ENCODE measurements at places on chromosomes 5 and 9.

DNA sequence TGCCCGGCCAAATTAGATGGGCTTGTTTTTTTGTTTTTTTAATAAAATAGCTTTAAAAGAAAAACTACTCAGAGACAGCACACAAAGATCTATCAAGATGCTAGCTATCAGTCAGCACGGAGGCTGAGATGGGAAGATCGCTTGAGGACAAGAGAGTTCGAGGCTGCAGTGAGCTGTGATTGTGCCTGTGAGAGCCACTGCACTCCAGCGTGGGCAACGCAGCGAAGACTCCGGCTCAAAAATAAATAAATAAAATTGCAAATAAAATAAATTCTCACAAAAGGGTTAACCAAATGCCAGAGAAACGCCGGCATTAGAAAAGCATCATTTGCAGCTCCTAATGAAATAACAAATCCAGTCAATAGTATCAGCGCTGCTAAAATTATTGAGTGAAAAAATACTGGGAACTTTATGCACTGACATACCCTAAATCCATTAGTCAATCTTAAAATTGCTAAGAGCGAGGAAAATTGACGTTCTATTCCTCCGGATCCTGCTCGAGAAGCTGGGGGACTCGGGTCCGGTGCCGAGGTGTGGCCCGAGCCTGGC lies 681 bp downstream of the CPLANE1 start:
- no peak for ATAC-seq

DNA sequence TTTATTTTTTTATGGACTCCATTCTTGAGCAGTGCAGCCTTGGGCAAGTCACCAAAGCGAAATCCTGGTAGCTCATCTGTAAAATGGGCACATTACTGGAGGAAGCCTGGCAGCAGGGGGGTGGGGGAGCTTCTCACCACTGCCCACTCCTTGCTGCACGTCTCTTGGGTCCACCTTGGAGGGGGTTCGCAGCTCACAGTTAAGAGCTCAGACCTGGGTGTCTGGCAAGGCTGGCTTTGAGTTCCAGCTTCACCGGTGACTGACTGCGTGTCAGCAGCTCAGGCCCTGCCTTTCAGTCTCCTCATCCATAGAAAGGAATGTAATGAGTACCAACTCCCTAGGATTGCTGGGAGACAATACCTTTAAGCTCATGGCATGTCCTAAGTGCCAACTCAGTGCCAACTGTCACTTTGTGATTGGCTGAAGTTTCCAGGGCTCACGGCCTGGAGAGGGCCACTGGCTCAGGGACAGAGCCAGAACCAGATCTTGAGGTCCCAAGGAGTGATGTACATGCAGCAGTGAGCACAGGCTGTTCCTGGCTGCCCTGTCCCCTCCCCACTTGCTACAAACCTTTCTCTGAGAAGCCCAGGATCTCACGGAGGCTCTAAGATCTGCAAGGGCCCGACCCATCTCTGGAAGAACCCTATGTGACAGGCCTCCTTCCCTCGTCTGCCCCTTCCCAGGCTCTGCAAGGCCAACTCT lies 72.9 kb downstream of the C9orf50 start:
- peak; percentile 5 for ATAC-seq

DNA sequence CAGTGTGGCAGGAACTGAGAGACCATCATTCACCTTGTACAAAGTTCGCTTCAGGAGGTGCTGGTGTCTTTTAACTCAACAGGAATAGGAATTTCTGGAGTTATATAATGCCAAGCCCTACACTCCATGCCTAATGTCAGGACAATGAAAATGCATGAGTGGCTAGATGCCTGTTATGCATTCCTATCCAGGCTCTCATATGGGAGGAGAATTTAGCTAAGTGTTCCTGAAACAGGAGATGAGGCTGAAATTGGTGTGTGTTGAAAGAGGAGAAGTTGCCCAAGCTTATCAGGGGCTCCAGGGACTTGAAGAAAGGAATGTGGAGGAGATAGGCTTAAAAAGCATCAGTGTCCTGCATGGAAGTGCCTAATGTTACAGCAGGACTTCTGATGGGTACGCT lies 26.8 kb upstream of the PRUNE2 start:
- no peak for ATAC-seq

DNA sequence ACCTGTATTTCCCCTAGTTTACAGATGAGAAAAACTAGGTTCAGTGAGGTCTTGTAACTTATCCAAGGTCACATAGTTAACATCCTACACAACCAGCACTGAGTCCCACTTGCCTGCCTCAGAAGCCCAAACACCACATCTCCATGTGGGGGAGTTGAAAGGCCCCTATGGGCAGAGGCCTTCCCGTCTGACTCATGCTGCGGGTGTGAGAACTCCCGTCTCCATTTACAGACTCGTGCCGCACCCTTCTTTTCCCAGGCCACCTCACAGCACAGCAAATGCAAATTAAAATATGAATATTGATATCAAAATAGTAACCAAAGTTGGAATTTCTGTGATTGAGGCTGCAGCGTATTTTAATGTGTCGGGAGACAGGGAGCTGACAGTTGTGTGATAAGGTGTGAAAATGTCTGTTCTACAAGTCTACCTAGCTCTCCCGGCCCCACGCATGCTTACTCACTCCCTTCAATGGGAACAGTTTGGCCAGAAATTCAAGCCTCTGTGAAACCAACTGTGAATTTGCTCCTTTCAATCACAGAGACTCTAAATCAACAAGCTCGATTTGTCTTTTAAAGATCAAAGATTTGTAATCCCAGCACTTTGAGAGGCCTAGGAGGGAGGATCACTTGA lies 90.1 kb downstream of the CRB2 start:
- ATAC-seq, result peak; percentile 44

DNA sequence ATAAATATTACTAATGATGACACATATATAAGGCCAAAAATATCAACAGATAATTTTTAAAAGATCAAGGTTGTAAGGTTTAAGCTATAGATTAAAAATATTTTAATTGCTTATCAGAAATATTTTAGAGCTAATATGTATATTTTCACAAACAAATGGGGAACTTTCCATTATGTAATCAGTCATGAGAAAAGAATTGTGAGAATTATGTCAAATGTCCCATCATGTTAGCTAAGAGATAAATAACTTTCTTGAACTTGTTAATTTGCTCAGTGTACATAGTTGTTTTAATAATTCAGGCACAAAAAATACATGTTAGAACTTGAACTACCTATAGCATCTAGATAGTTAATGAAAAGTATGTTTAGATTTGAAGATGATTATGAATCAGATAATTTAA lies 67.7 kb downstream of the SYK start:
- no peak for ATAC-seq

DNA sequence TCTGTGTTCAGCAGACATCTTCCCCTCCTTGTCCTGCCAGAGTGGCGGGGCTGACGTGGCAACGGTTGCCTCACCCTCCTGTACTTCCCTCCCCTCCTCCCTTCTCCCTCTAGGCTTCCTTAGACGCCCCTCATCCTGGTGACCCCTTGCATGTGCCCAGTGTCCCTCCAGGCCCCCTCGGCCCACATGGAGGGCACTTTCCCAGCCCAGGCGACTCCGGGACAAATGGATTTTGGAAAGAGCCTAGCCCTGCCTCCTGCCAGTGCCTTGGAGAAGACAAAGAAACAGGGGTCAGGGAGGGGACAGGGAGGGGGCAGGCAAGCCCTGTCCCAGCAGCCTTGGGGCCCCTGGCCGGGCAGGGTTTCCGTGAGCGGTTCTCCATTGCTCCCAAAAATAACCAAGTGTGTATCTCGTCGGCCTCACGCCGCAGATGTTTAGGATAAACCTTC lies 38.3 kb upstream of the NEURL1B start:
- ATAC-seq, result no peak

- ATAC-seq, result no peak
Observed at GRCh38 chr9:120916588-120916987, 10.0 kb downstream of the TRAF1 start.

DNA sequence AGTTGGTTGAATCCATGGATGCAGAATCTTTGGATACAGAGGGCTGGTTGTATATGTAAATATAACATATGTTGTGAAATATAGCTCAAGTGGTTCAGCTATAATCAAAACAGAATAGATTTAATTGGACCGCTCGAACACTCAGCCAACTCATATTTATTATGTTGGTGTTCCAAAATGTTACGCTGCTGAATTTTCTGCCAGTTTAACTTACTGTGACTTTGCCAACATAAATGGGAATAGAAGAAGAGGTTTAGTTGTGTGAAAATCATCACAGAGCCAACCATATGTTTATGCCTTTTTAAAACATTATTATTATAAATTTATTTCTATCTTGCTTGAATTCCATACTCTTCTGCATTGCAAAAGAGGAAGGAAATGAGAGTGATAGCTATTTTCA lies 178.2 kb upstream of the FBXL7 start:
- no peak for ATAC-seq

- no peak for ATAC-seq
Observed at GRCh38 chr5:91642581-91642980, 259.5 kb upstream of the ARRDC3 start.

GRCh38 chr5:128799945-128800344 lies 165.3 kb upstream of the SLC27A6 start:
- no peak for ATAC-seq

GRCh38 chr5:34695275-34696027 lies 39.3 kb downstream of the RAI14 start:
- no peak for ATAC-seq

GRCh38 chr9:21465859-21466518 lies 16.1 kb downstream of the IFNE start:
- peak; percentile 74 for ATAC-seq

DNA sequence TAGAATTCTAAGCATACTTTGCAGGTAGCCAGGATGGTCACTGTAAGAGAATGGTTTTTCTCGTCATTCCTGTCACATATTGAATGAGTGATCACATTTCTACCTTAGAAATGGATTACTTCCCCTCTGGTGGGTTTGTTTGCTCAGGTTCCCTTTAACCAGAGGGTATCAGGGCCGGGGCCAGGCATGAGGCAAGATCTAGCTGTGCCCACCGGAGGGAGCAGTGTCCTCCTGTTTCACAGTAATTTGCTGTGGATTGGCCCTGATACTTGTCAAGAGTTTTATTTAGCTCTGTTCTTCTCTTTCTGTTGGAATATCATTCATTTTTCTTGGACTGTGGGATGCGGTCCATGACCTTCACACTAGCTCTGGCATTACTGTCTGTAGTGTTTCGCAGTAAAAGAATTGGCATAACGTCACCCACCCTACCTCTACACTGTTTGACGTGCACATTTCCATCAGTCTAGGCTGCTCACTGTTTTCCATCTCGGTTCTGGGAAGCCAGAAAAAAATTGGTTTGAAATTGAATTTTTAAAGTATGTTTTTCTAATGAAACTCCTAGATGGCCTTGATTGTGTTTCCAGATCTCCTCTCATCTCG lies 42.4 kb upstream of the ZBED3 start:
- no peak for ATAC-seq

DNA sequence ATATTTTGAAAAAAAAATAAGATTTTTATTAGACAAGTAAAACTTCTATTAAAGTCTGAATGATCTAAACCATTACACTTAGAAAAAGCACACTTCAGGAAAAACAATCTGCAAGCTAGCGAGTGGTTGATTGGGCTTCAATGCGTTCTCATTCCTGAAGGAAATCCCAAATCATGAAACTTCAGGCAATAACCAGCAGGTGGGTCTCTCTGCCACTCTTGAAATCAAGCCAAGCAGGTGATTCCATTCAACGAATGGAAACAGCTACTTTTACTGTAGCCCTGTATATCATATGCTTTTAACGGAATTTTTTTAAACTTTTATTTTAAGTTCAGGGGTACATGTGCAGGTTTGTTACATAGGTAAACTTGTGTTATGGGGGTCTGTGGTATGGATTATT lies 234.5 kb upstream of the TRPM3 start:
- no peak for ATAC-seq

DNA sequence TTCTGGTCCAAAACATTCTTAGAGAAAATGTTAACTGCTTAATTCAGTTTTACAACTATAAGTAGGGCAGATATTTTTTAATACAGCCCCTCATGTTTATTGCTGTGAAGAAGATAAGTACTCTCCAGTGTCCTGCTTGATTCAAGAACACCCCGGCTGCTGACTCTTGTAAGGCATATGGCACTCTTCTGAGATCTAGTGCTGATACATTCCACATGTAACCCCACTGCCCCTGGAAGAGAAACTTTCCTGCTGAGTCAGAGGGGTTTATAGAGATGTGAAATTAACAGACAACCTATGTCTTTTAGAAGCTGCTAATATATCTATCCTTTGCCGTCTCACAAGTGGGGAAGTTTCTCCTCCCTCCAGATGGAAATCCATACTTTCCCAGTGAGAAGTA lies 1.0 kb upstream of the MINAR2 start:
- no peak for ATAC-seq

DNA sequence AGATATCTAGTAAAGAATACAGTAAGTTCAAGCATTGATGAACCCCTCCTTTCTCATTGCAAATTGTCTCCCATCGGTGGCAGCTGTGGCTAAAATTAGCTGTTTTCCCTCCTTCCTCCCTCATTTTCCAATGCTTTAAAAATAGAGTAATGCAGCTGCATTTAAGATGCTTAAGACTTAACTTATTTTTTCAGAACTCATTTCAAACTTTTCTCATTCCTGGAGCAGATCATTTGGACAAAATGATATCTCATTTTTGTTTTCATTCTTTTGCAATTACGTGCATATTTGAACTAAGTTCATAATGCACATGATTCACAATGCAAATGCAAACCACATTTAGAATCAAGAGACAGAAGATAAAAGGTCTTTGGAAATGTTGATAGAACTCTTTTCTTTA lies 14.6 kb downstream of the HSPB3 start:
- ATAC-seq, result no peak

DNA sequence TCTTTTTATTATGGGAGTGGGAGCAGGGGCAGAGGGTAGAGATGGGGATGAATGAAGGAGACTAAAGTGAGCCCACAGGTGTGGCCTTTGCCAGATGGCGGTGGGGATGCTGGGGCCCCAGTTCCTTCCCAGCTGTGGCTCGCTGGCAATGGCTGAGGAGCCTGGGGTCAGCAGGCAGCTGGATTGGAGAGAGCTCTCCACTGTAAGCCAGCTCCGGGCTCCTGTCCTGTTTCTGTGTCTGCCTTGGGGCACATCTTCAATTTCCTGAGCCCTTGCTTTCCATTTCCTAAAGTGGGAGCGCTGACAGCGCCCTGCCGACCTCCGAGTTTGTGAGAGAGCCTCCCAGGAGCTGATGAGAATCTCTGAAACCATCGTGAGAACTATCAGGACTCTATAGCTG lies 75.6 kb upstream of the SPRY4 start:
- ATAC-seq, result no peak

DNA sequence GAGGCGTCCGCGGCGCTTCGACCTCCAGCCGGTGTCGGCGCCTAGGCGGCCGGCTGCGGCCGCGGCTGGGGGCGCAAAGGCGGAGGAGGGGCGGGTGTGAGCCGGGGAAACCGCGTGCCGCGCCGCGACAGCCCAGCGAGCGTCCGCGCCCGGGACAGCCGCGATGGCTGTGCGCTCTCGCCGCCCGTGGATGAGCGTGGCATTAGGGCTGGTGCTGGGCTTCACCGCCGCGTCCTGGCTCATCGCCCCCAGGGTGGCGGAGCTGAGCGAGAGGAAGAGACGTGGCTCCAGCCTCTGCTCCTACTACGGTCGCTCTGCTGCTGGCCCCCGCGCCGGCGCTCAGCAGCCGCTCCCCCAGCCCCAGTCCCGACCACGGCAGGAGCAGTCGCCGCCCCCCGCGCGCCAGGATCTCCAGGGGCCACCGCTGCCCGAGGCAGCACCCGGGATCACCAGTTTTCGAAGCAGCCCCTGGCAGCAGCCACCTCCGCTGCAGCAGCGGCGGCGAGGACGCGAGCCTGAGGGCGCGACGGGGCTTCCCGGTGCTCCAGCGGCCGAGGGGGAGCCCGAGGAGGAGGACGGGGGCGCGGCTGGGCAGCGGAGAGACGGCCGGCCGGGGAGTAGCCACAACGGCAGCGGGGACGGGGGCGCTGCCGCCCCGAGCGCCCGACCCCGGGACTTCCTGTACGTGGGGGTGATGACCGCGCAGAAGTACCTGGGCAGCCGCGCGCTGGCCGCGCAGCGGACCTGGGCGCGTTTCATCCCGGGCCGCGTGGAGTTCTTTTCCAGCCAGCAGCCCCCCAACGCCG lies 605 bp downstream of the CHSY3 start:
- ATAC-seq, result peak; percentile 41

Data from esophagus mucosa (tissue), 1 donor.